ENCODE measurements at places on chromosomes 1 and 21.

- no peak for DNase-seq
Measured at GRCh38 chr1:9849691-9850441, 26.1 kb upstream of the CLSTN1 start.

- no peak for DNase-seq
Measured at GRCh38 chr1:40772146-40772955, 11.2 kb upstream of the KCNQ4 start.

DNA sequence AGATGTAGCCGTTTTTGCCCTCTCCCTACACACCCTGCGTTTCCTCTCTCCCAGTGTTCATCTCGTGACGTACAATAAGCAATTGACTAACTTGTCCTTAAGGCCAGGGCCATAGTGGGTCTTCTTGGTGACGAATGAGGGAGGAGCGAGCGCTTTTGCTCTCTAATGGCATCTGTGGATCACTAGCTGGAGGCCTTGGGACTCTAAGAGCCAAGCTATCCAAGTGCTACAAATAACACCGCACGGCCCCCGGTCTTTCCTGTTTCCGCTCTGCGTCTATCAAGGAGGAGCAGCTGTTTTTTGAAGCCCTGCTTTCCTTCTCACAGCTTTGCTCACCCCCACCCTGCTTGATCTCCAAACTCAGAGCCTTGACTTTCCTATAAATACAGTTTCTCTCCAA lies 25.2 kb downstream of the EVA1C start:
- no peak for DNase-seq

GRCh38 chr1:83318366-83318765 lies 680.6 kb downstream of the TTLL7 start:
- no peak for DNase-seq

- DNase-seq = no peak
Measured at GRCh38 chr1:218874313-218874712, 299.4 kb upstream of the LYPLAL1 start.

GRCh38 chr1:179921981-179922872 lies 32.4 kb upstream of the CEP350 start:
- no peak for DNase-seq

DNA sequence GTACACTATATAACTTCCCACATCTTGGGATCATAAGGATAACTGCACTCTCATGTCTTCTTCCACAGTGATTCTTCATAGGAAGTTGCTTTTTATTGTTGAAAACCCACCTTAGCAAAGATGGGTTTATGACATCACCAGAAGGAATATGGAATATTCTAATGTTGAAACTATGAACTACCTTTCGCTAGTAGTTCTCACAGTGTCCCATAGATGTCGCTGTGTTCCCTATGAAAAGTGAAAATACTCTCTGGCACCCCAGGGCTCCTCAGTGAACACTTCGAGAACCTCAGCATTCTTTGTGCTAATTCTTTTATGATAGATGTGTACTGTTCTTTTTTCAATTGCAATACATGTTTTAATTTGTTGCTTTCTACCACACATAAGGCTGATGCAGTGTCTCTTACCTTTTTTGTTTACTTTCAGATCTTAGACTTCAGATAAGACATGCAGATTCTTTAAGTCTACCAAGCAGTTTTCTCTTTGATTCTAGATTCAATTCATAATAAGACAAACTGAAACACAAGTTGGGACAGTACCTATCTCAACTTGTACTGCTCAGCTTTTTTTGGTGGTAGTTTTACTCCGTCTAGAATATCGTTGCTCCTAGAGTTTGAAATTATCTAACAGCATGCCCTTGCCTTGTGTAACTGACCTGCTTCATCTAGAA lies 90.8 kb downstream of the GTF2B start:
- peak; percentile 6 for DNase-seq

DNA sequence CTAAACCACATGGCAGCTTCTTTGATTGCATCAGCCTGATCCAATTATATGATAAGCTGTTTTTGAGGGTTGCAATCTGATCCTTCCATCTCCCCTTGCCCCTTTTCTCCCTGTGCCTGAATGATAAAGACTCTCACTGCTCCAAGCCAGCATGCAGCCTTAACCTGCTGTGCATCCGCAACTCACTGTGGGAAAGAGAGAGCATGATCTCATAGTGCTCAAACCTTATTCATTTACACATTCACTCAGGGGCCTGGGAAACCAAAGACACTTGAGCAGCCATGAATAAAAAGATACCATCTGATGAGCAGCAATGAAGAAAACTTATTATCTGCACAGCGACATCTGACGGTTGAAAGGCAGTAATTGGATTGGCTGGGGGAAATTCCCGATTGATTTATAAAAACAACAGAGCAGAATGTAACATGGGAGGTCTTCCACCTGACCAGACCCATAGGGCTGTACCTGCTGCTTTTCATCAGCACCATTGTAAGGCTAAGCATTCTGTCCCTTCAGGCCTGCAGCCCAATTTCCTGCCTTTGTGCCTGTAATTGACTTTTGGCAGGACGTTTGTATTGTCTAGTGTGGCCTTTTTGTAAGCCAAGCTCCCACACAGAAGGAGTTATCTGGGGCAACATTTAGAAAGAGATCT lies 62.5 kb downstream of the KIAA0040 start:
- DNase-seq = no peak

DNA sequence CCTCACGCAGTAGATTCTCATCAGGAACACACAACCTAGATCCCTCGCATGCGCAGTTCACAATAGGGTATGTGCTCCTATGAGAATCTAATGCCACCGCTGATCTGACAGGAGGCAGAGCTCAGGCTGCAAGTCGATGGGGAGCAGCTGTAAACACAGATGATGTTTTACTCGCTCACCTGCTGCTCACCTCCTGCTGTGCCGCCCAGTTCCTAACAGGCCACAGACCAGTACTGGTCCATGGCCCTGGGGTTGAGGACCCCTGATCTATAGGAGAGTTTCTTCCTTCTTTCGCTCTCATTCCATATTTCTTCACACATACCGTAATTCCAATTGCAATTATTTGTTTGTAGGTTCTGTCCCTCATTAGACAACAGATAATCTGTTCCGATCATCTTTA lies 103.4 kb downstream of the CLEC20A start:
- no peak for DNase-seq

DNA sequence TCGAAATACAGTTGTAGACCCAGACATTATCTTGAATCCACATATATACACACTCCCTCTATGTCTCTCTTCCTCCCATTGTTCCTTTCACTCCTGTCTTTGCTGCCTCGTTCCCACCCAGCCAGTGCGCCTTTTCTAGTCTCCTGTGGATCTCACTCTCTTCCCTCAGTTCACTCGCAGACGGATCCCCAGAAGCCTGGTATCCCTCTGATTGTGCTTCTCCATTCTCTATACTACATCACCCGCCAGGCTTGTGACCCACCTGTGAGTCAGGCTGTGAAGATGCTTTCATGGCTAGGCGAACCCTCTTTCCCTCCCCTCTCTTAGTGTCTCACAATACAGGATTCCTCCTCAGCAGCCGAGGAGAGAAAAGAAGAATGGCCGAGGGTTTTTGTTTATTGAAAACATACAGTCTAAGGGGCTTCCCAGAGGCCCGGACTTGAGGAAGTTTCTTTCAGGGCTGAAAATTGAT lies 1.5 kb downstream of the HCN3 start:
- no peak for DNase-seq

- no peak for DNase-seq
Measured at GRCh38 chr1:83918688-83919285, 80.1 kb downstream of the TTLL7 start.

- DNase-seq = no peak
Measured at GRCh38 chr1:192161976-192162375, 3.7 kb downstream of the RGS18 start.

- no peak for DNase-seq
Measured at GRCh38 chr1:4253935-4254334, 353.9 kb upstream of the C1orf174 start.

- DNase-seq = no peak
Measured at GRCh38 chr1:91697416-91697815, 188.5 kb downstream of the TGFBR3 start.

DNA sequence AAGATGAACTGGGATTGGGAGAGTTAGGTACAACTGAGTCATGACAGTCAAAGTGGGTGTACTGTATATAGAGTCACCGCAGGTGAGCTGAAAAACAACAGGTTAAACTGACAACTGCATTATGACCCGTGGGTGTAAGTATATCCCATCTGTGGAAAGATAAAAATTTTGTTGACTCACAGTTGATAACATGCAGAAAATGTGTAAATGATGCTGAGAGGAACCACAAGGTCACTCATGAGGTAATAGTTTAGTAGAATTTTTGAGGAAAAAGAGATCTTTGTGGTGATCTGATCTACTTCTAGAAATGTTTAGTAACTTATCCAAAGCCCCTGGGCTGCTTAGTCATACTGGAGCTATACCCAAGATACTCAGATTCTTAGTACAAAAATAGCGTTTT lies 838 bp downstream of the OR2C3 start:
- no peak for DNase-seq

DNA sequence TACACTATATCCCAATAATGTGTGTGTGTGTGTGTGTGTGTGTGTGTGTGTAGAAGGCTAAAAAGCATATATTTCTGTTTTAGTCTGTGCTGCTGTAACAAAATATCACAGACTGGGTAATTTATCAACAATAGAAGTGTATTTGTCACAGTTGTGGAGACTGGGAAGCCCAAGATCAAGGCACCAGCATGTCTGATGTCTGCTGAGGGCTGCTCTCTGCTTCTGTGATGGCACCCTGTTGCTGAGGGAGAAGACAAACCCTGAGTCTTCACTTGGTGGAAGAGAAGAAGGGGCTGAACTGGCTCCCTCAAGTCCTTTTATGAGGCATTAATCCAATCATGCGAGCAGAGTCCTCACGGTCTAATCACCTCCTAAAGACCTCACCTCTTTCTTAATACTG lies 23.0 kb upstream of the RAB4A start:
- no peak for DNase-seq

GRCh38 chr1:150176593-150176992 lies 26.9 kb downstream of the PLEKHO1 start:
- no peak for DNase-seq

- DNase-seq = no peak
Measured at GRCh38 chr1:221240690-221241089, 361.4 kb downstream of the HLX start.

- no peak for DNase-seq
Measured at GRCh38 chr1:72892461-72892860, 610.1 kb upstream of the NEGR1 start.

- DNase-seq = no peak
Measured at GRCh38 chr21:33490991-33491372, 534 bp downstream of the DNAJC28 start.

DNA sequence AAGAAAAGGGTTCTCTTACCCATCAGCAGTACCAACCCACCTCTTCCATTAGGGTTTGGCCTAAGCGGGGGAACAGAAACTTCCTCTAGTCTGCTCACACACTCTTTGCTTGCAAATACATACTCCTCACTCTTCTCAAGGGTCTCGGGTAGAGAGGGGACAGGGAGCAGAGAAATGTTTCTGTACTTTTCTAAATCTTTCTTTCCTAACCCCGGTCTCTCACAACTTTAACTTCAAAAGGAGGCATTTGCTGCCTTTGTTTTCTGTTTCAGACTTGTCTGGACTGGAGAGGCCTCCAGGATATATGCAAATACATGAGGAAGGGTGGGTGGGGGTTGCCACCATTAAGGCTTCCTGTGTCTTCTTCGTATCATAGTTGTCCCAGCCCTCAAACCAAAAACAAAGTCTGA lies 10.5 kb upstream of the LAX1 start:
- DNase-seq = no peak

GRCh38 chr1:20281801-20282200 lies 8.9 kb upstream of the VWA5B1 start:
- DNase-seq = no peak

DNA sequence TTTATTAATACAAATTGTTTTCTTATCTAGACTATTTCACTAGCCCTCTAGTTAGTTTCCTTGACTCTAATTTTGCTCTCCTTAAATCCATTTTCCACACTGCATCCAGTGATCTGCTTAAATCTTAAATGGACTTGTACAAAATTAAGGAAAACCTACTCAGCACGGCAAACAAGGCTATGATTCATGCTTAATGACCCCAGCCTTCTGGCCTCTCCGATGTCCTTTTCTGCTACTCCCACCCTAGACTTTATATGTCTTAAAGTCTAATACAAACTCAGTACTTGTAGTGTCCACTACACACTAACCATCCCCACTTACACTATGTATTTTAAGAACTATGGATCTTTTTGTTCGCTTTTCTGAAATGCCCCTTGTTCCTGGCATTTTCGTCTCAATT lies 2.2 kb downstream of the TMED5 start:
- no peak for DNase-seq

GRCh38 chr21:16195538-16195910 lies 465.7 kb downstream of the USP25 start:
- DNase-seq = no peak

GRCh38 chr21:34343347-34343746 lies 20.5 kb upstream of the KCNE2 start:
- no peak for DNase-seq

DNA sequence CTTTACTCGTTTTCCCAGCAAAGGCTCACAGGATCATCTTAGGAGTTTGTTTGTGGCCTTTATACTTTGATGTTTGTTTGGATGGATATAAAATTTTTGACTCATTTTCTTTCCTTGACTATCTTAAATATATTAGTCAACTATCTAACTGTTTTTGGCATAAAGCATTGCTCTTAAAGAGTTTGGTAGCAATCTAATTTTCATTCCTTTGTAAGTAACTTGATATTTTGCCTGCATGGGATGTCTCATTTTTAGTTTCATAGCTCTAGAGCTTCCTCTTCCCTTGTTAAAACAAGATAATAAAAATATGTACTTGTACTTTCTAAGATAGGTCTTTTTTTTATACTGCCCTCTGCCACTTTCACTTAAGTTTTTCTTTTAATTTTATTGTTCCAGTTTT lies 161.9 kb downstream of the MAGI3 start:
- no peak for DNase-seq

DNA sequence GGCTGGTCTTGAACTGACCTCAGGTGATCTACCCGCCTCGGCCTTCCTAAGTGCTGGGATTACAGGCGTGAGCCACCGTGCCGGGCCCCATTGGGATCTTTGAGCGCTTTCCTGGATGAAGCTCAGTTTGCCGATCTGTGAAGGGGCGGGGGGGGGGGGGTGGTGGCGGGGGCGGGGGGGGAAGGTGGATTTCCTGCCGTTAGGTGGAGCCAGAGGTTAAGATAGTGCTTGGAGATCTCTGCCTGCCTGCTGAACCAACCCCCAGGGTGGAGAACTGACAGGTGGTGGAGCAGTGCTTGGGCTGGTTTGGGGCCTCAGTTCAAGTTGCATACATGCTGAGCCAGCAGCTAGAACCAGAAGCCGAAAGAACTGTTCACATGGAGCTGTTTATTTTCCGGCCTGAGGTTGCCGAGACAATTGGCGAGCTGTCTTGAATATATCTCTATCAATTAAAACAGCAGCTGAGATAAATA lies 1.7 kb downstream of the TMCC2 start:
- peak; percentile 40 for DNase-seq
